ENCODE measurements at places on chromosomes 4 and X.

GRCh38 chr4:85512446-85513205 is 37.7 kb downstream of the ARHGAP24 start:
- H3K4me3 ChIP-seq, result no peak overlapping the region
- H3K27ac ChIP-seq, result no peak overlapping the region
- H3K4me1 ChIP-seq, result no peaks in the 10 kb centered on the region
- no peaks in the 10 kb centered on the region for H3K27me3 ChIP-seq

DNA sequence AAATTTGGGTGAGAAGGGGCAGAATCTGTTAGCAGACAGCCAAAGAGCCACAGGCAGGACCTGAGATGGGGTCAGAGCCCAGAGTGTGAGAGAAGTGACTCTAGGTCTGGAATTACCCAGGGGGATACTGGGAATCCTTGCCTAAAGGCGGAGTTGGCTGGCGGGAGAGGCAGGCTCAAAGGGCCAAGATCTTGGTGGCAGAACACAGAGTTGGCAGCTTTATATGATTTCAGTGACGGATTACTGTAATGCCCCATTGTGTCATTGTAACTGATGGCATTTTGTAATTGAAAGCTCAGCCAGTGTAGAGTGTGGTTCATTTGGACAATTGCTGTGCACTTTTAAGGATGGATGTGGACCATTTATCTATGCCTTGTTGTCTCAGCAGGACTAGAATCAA is 77.3 kb downstream of the SMIM20 start:
- no peaks in the 10 kb centered on the region for H3K36me3 ChIP-seq
- DNase-seq, result no peak
- H3K4me1 ChIP-seq, result no peaks in the 10 kb centered on the region
- no peaks in the 10 kb centered on the region for H3K27me3 ChIP-seq

- H3K27me3 ChIP-seq, result no peaks in the 10 kb centered on the region
- no peaks in the 10 kb centered on the region for H3K4me1 ChIP-seq
- no peak for DNase-seq
- no peaks in the 10 kb centered on the region for H3K36me3 ChIP-seq
- no peak overlapping the region for H3K4me3 ChIP-seq
Observed at GRCh38 chrX:71815121-71815905, 52.2 kb downstream of the CXorf49B start.

- no peak for DNase-seq
- no peaks in the 10 kb centered on the region for H3K36me3 ChIP-seq
- peaks cover 10% of the 10 kb centered on the region for H3K4me1 ChIP-seq
- no peak overlapping the region for H3K27ac ChIP-seq
- no peak overlapping the region for H3K4me3 ChIP-seq
Observed at GRCh38 chr4:94653984-94654609, 103.7 kb upstream of the BMPR1B start.

DNA sequence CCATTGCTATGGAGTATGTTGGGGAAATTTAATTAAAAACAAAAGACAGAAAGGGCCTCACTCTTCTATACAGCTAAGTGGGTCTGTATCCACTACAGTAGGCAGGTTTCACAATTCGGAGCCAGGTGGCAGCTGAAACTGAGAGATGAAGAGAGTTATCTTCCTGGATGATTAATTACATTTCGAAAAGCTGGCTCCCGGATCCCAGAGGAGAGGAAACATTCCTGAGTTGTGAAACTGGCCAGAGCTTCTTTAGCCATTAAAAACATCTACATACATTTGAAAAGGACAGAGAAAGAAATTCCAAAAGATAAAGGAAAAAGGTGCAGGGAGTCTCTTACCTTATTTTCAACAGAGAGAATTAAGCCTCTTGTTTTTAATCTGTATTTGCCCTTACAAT is 15.5 kb upstream of the PDZD4 start:
- no peaks in the 10 kb centered on the region for H3K4me1 ChIP-seq
- no peaks in the 10 kb centered on the region for H3K36me3 ChIP-seq
- no peaks in the 10 kb centered on the region for H3K27me3 ChIP-seq
- no peak overlapping the region for H3K27ac ChIP-seq

GRCh38 chr4:7924163-7924562 is 15.5 kb downstream of the AFAP1 start:
- H3K27ac ChIP-seq, result no peak overlapping the region
- no peak for DNase-seq
- H3K4me1 ChIP-seq, result no peaks in the 10 kb centered on the region
- no peaks in the 10 kb centered on the region for H3K27me3 ChIP-seq

DNA sequence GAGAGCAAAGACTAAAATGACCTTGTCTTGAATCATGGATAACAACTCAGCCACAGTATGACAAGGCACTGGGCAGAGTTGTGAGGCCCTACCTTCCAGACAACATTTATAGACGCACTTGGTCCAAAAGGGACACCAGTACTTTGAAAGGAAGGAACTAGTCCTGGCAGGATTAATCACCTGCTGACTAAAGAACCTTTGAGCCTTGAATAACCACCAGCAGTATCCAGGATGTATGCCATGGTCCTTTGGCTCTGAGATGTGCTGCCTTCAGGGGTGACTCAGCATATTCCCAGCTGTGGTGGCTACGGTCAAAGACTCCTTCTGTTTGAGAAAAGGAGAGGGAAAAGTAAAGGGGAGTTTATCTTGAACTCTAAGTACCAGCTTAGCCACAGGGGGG is 118.1 kb upstream of the PRR32 start:
- no peaks in the 10 kb centered on the region for H3K27me3 ChIP-seq
- no peaks in the 10 kb centered on the region for H3K36me3 ChIP-seq
- H3K4me1 ChIP-seq, result no peaks in the 10 kb centered on the region
- DNase-seq, result no peak
- H3K27ac ChIP-seq, result no peak overlapping the region
